PC-9 (cell line): ENCODE measurements at places on chromosomes 16 and 17. TPM values are rescaled to one million over a fixed set of nuclear protein-coding genes. Genes with fewer than 3 reads are reported as not detected.

Gene CD79B
- not detected in 2 replicates for total RNA-seq

Gene NTN3
- total RNA-seq: 0.87 and 0.90 TPM in 2 replicates

Gene KRTAP4-9
- total RNA-seq: not detected in 2 replicates

Gene HBA2
- total RNA-seq: not detected in 2 replicates

Gene WSB1
- total RNA-seq: 66.2 and 101 TPM in 2 replicates

Gene MILR1
- 22.9 and 25.6 TPM in 2 replicates for total RNA-seq

Gene PLK1
- 169 and 213 TPM in 2 replicates for total RNA-seq
